ENCODE measurements at places on chromosomes 5 and 9.

DNA sequence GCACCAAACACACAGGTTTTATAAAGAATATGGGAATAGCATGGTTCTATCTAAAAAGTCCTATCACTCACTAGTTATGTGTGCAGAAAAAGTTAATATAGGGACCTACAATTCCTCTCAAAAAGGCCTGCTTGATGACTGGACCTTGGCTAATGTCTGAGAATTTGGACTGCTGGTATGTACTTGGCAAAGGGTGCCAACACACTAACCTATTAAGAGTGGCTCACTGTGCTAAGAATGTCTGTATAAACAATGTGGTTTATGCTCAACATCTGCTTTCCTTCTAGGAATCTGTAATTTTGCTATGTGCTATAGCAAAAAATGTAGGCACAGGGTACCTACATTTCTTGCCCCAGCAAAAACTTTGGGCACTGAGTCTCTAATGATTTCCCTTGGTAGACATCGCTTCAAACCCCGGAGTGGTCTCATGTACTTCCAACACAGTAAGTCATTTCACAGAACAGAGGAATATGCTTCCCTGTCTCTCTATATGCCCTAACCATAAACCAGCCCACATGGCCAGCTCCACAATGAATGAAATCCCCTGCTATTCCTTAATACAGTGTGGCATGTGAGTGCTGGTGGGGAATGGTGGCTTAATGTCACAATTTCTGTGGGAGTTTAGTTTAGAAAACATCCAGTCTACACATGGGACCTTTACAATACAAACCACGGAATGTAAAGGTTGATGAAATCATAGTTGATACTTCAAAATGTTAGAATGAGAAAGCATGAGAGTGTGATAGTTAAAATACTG lies 101.7 kb downstream of the UBAP2 start:
- no peak for DNase-seq

GRCh38 chr9:70398145-70398556 lies 16.3 kb downstream of the KLF9 start:
- no peak for DNase-seq

DNA sequence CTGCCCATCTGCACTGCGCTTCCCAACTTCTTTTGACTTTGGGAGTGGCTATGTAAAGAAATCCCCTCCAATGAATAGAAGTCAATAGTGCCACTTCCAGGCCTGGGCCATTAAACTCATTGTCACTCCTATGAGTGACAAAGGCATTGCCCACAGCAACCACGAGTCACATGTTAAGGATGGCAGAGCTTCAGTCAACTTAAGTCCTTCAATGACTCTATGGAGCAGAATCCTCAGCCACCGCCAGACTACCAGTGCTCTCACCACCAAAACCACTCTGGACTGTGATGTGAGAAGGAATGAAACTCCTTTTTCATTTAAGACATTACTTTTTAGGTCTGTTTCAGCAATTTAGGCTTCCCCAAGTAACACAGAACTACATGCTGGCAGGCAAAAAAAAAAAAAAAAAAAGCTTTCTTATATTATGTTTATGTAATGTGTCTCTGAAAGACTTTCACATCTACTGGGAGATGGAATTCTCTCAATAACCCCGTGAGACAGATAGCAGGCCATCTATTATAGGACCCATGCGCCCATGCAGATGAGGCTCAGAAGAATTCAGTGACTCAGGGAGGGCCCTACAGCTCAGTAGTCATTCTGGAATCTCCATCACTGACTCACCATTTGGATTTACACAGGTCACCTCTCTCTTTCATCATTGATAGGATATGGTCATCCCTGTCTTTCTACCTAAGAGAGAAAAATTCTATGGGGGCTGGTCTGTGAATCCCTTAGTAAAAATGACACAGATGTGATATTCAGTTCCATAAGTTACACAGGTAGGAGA lies 180.5 kb downstream of the CEMIP2 start:
- no peak for DNase-seq

- DNase-seq: no peak
Observed at GRCh38 chr5:172572440-172572839, 68.6 kb upstream of the NEURL1B start.

DNA sequence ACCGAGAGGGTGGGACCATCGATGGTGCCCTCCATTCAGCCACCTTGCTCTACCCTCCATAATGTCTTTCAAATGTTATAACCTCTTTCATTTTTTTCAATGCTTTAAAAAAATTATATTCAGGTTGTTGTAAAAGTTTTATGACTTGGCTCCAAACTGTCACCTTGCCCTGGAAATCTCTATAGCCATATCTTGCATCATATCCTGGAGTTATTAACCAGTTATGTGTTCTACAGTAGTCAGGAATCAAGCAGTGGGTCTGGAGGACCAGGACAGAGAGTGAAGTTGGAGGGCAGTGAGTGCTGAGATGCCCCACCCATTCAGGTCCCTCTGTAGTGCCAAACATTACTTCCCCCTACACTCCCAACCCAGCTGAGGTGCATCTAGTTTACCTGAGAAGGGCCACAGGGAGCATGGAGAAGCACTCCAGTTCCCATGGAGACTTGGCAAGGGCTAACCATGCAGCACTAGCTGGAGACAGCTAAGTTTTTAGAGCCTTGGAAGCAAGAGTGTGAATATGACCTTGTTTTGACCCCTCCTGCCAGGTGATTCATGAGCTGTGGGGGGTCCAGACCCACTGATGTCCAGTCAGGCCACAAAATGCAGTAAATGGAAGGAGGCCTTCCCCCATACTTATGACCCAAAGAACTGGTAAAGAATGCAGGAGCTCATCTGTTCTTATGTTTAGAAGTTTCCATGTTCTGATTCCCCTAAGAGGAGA lies 5.5 kb downstream of the IFNA8 start:
- no peak for DNase-seq

DNA sequence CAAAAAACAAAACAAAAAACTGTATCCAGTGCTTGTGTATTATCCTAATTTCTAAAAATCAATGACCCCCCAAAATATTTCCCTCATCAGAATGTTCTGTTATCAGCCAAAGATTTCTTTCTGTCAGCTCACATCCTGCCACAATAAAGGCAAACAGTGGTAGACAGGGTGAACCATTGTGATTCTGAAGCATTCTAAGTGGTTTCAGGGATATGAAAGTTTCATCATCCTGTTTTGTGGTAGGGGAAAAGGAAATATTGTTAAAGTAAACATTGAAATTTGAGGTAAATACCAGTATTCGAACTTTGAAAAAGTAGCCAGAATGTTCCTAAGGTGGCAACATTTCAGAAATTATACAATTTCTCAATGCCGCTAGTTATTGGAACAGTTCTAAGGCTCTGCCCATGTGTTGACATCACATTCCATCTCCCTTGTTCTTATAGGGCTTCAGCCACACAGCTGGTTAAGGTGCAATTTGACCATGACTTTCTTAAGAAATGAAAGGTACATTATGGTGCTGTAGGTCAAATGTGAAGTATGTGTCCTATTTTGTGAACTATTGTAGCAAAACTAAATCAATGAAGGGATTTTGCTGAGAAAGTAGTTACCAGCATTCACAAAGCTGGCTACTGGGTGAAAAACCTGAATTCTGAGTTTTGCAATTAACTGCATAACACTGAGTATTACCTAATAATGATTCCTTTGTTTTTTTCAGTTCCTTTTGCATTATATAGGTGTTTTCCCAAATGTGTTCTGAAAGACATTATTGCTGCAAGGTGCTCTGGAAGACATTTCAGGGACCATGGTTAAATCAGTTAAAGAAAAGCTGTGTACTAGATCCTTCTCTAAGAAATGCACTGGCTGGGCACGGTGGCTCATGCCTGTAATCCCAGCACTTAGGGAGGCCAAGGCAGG lies 107.6 kb upstream of the RASGRF2 start:
- no peak for DNase-seq

GRCh38 chr5:176412517-176413254 lies 3.7 kb downstream of the CLTB start:
- DNase-seq: no peak
